GM23248 (cell line): ENCODE measurements at places on chromosomes 6 and 20. TPM values are rescaled to one million over a fixed set of nuclear protein-coding genes. Genes with fewer than 3 reads are reported as not detected.

DNA sequence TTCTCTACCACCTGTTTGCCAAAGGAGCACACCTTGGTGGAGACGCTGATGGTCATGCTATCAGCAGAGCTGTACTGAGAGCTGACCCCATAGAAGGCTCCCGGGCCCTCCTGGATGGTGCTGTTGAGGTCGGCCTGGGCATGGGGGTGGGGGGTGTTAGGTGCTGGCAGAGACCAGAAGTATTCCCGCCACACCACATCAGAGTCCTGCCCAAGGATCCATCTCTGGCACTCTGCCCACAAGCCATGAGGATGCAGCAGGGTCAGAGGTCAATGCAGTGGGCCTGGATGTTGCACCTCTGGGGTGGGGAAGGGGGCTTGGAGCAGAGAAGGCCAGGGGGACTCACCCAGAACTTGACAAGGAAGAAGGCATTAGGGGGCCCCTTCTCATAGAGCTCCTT is 7.4 kb downstream of the RPL10A start:
- peaks cover 12% of the 10 kb centered on the region for H3K4me1 ChIP-seq
- no peak for DNase-seq
- no peak overlapping the region for H3K4me3 ChIP-seq
- H3K36me3 ChIP-seq: peaks cover 22% of the 10 kb centered on the region
- H3K27ac ChIP-seq: no peak overlapping the region

RIPPLY2 gene
- not detected in 2 replicates for total RNA-seq

LRP11 gene
- total RNA-seq: 108 and 168 TPM in 2 replicates

- H3K4me3 ChIP-seq: peak overlapping the region; percentile 2; the same call in 1 of the 2 replicates
- no peak overlapping the region for H3K27ac ChIP-seq
- DNase-seq: no peak
- H3K27me3 ChIP-seq: no peaks in the 10 kb centered on the region
- H3K4me1 ChIP-seq: 0 out of 2 replicates have a peak, but pooled peaks cover 3% of the 10 kb centered on the region
These were observed 48.2 kb downstream of the ARHGAP18 start for GRCh38 chr6:129661536-129662405.

- peaks cover 6% of the 10 kb centered on the region; the same call in 1 of the 2 replicates for H3K4me1 ChIP-seq
- H3K36me3 ChIP-seq: no peaks in the 10 kb centered on the region
- H3K27ac ChIP-seq: no peak within 1 kb of the TSS
- peak; percentile 74 for DNase-seq
- H3K4me3 ChIP-seq: no peak within 1 kb of the TSS
- H3K27me3 ChIP-seq: peaks cover 31% of the 10 kb centered on the region; the same call in 1 of the 2 replicates
These were observed at the start of gene BPIFB4 for GRCh38 chr20:33079259-33079658. TSS of gene BPIFB4 (plus strand) at chr20:33079643. CDS start at chr20:33081527, 1,884 bp downstream.

TP53TG5 gene
- not detected in 2 replicates for total RNA-seq
